Upper lobe of right lung (tissue), 1 donor: ENCODE measurements at places on chromosomes 13 and 19. TPM values are rescaled to one million over a fixed set of nuclear protein-coding genes. Genes with fewer than 3 reads are reported as not detected.

Gene LYPD3
- 0.75 TPM for total RNA-seq

Gene FBXO17
- total RNA-seq, result 13.3 TPM

Gene FSD1
- total RNA-seq, result 1.5 TPM

Gene PGPEP1
- total RNA-seq, result 40.8 TPM

DNA sequence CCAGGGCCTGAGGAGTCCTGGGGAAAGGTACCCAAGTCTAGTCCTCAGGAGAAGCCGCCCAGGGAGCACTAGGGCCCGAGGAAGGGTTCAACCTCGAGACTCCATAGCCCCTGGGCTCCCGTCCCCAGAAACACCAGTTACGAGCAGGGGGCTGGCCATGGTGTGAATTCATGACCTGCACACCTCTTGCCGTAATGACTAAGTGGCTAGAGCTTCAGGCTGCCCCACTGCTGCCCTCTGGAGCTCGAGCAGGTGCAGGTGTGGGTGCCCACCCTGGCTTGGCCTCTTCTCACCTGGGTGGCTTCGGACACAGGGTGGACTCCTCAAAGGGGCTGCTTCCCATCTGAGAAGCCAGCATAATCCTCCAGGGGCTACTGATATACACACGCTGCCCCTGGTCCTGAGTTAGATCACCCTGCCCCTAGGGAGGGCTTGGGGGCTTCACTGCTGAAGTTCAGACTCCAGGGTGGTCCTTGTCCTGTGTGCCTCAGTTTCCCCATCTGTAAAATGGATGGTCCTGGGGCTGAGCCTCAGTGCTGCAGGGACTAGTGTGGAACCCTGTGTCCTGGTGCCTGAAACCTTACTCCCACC is 13.6 kb downstream of the SPC24 start:
- peak; percentile 70 for DNase-seq
- H3K36me3 ChIP-seq, result no peaks in the 10 kb centered on the region
- peak overlapping the region; percentile 98 for H3K27ac ChIP-seq
- H3K4me3 ChIP-seq, result no peak overlapping the region
- H3K27me3 ChIP-seq, result no peaks in the 10 kb centered on the region

DNA sequence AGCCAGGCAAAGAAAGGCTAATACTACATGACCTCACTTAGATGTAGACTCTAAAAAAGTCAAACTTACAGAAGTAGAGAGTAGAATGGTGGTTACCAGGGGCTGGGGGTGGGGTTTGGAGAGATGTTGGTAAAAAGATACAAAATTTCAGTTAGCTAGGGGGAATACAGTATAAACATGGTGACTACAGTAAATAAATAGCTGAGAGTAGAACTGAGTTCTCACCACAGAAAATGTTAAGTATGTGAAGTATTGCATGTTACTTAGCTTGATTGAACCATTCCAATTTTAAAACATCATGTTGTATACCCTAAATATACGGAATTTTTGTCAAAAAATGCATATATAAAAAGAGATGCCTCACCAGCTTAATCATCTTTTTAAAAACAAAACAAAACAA is 67.5 kb upstream of the DOCK9 start:
- no peak overlapping the region for H3K4me3 ChIP-seq
- no peaks in the 10 kb centered on the region for H3K27me3 ChIP-seq
- H3K4me1 ChIP-seq, result peaks cover 32% of the 10 kb centered on the region
- H3K27ac ChIP-seq, result peak overlapping the region; percentile 67
- no peak for DNase-seq
- H3K36me3 ChIP-seq, result no peaks in the 10 kb centered on the region

DNA sequence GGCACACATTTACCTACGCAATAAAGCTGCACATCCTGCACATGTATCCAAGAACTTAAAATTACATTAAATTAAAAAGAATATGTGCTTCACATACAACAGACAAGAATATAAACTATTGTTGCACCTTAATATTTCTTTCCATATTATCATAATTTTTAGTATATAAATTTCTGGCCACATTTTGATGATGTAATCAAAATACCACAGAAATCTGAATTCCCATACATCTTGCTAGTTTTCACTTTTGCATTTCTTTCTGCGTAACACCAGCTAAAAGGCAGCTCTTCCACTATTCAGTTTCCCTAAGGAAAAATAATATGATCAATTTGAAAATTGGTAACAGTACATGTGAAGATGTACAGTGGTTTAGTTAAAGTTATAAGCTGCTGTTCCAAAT is 42.6 kb downstream of the FGF14 start:
- no peak overlapping the region for H3K4me3 ChIP-seq
- no peak for DNase-seq
- H3K36me3 ChIP-seq, result no peaks in the 10 kb centered on the region
- H3K4me1 ChIP-seq, result no peaks in the 10 kb centered on the region
- H3K27ac ChIP-seq, result no peak overlapping the region
- no peaks in the 10 kb centered on the region for H3K27me3 ChIP-seq

DNA sequence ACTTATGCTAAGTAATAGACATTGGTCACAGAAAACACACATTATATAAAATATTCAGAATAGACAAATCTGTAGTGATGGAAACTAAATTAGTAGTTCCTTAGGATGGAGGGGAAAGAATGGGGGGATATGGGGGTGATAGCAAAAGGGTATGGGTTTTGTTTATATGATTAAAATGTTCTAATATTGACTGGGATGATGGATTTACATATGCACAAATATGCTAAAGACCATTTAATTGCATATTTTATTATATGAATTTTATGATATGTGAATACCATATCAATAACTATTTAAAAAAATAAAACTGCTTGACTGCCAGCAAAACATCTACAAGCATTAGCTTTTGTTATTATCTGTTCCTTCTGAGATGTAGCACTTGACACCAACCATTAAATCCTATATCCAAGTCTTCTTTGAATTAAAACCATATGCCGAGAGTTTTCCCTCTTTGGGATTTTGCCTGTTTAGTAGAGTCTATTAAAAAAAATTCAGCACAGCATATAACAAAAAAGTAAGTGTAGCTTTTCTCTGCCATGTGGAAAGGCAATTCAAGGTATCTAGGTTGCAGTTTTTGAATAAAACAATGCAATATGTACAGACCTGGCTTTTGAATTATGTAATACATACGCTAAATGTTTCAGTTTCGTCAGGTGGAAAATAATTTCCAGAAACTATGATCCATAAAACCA is 2584.1 kb upstream of the PCDH20 start:
- H3K4me3 ChIP-seq, result no peak overlapping the region
- no peak overlapping the region for H3K27ac ChIP-seq
- H3K27me3 ChIP-seq, result no peaks in the 10 kb centered on the region
- no peaks in the 10 kb centered on the region for H3K36me3 ChIP-seq

DNA sequence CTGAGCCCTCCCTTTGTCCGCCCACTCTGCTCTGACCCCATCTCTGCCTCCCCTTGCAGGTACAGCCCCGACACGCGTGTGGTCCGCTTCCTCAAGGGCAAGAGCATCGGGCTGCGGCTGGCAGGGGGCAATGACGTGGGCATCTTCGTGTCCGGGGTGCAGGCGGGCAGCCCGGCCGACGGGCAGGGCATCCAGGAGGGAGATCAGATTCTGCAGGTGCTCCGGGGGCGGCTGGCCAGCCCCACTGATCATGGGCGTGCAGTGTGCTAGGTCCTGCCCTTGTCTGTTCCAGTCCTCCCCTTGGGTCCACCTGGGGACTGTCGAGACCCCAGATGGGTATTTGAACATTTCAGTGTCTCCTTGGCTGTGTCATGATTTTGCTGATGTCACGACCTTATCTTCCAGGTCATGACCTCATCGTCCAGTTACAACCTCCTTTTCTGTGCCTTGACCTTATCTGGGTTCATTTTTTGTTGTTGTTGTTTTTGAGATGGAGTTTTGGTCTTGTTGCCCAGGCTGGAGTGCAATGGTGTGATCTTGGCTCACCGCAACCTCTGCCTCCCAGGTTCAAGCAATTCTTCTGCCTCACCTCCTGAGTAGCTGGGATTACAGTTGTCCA is 25.3 kb downstream of the APBA3 start:
- no peak overlapping the region for H3K27ac ChIP-seq
- no peaks in the 10 kb centered on the region for H3K4me1 ChIP-seq
- DNase-seq, result no peak
- H3K36me3 ChIP-seq, result peaks cover 9% of the 10 kb centered on the region
- no peaks in the 10 kb centered on the region for H3K27me3 ChIP-seq
